Fibroblast of lung (primary cell): ENCODE measurements at places on chromosomes 2 and 18.

DNA sequence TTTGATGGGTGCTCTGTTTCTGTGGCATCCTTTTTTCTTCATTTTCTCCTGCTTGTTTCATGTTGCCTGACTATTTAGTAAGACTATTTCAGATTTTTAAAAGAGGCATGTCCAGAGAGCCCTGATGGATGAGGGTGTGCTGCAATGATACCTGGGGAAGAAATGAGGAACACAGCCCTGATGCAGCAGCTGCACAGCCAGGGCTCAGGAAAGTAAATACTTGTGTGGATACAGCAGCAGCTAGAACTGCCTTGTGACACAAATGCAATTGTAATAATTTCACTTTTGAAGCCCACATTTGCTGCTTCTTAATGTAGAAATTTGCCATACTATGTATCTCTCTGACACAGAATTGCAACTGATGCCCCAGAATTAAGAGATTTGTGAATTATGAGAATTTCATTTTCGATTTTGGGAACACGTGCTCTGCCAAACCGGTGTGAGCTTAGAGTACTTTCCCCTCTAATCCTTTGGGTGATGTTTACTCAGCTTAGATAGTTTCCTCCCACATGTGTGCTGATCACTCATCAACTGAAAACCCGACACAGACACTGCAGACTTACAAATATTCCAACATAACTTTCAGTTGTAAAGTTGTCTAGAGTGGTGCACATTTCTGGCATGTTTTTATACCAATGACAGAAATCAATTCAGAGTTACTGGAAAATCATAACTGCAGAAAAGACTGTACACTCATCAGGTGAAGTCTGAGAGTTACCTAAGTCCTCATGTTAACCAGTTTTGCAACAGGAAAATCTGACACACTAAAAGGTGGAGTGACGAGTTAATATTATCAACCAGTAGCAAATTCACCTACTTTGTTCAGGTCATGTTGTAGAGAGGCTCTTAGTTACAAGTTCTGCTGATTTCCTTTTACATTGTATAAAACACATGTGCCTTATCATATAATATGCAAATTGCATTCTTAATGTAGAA is 383.4 kb downstream of the CBLN2 start:
- DNase-seq: no peak

GRCh38 chr2:53033411-53033810 is 734.2 kb upstream of the CHAC2 start:
- peak; percentile 20 for DNase-seq

GRCh38 chr2:20647738-20648137 is 3.2 kb downstream of the HS1BP3 start:
- DNase-seq: no peak

DNA sequence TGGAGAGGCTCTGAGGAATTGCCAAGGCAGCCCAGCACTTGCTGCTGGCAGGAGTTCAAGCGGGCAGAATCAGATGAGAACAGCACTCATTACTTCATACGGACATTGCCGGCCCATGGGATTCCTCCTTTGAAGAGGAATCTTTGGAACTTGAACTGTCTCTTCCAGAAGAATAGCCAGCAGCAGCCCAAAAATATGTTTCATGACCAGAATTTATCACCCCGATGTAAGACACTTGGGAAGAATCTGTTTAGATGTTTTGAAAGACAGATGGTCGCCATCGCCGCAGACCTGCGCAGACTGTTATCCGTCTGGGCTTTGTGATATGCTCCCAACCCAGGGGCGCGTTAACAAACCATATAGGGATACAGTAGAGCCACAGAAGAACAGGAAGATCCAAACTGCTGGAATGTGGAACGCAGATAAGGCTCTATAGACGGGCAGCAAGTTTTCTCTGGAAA is 3.7 kb upstream of the ADI1 start:
- peak; percentile 61 for DNase-seq

GRCh38 chr2:231323316-231323715 is 72.2 kb upstream of the B3GNT7 start:
- DNase-seq: no peak

GRCh38 chr2:9771481-9772017 is 71.7 kb upstream of the TAF1B start:
- peak; percentile 83 for DNase-seq

- DNase-seq: no peak
Observed at GRCh38 chr18:56358608-56359280, 279.6 kb downstream of the TXNL1 start.

- DNase-seq: peak; percentile 61
Observed at GRCh38 chr18:12659904-12660605, 2.1 kb upstream of the SPIRE1 start.

- DNase-seq: no peak
Observed at GRCh38 chr2:20351555-20352229, 1.0 kb upstream of the PUM2 start.

GRCh38 chr18:9587924-9588323 is 26.4 kb downstream of the PPP4R1 start:
- no peak for DNase-seq

DNA sequence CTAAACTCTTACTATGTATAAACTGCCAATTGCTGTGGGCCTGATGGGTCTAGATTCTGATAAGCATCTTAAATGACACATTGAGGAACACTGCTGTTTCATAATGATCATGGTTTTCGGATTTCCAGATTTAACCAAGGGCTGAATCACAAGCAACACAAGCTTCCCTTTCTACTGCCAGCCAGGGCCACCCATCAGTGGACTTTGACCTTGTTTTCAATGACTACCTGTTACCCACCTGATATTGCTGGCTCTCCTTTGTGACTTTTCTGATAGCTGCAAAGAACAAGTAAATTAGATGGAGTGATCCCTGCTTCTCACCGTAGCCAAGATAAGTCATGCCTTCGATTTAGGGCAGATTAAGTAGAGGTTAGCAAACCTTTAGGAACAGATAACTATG is 259.0 kb downstream of the PAX3 start:
- no peak for DNase-seq

DNA sequence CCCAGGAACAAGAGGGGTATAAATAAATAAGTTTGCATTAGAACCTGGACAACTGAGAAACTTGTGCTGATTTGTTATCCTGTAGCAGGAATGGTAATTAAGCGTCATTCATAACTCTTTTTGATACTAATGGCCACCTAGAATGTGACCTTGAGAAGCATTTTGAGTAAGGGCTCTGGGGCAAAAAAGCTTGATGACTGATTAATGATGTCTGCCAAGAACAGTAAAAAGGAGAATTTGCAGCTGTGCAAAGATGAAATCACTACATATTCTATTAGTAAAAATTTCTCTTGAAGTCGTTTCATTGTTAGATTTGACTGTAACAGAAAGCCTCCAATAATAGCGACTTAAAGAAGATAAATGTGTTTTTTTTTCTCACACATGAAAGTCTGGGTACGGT is 157.7 kb downstream of the PRKCE start:
- DNase-seq: no peak

- no peak for DNase-seq
Observed at GRCh38 chr18:41751161-41751560, 203.9 kb upstream of the PIK3C3 start.

DNA sequence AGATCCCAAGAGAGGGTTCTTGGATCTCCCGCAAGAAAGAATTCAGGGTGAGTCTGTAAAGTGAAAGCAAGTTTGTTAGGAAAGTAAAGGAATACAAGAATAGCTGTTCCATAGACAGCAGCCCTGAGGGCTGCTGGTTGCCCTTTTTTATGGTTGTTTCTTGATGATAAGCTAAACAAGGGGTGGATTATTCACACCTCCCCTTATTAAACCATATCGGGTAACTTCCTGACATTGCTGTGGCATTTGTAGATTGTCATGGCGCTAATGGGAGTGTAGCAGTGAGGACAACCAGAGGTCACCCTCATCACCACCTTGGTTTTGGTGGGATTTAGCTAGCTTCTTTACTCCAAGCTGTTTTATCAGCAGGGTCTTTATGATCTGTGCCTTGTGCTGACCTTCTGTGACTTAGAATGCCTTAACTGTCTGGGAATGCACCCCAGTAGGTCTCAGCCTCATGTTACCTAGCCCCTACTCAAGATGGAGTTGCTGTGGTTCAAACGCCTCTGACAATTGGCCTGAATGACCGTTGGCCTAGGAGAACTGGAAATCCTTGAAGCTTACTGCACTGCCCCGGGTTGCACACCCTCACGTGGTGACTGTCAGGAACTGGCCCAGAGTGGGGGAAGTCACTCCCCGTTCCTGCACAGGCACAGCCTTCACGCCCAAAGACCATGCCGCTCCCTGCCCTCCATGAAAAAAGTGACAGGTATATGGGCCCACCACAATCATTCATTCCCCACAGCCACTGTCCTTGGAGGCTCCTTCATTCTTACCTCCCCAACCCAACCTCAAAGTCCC is 136.9 kb downstream of the SEPTIN10 start:
- DNase-seq: no peak

DNA sequence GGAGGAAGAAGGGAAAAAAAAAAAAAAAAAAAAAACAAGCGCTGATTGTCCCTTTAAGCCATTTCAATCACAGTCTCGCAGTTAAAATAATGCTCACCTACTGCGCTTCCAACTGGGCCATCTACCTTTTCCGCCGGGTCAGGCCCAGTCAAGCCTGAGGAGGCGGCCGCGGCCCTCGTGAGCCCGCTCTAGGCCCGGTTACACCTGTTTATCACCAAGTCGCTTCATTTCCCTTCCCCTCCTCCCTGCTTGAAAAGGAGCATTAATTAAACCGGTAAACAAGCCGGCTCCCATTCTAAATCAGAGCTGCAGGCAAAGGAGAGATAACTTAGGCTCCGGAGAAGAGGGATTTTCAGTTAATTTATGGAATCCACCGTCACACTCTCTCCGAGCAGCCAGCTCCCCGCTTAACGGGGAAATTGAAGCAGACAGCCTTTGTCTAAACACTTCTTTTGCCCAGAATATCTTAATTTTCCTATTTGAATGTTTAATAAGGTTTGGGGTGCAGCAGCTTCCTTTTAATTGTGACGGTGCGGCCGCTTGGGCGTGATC is 140.1 kb upstream of the SIX3 start:
- DNase-seq: no peak

GRCh38 chr2:25286723-25287483 is 54.8 kb downstream of the DNMT3A start:
- no peak for DNase-seq

DNA sequence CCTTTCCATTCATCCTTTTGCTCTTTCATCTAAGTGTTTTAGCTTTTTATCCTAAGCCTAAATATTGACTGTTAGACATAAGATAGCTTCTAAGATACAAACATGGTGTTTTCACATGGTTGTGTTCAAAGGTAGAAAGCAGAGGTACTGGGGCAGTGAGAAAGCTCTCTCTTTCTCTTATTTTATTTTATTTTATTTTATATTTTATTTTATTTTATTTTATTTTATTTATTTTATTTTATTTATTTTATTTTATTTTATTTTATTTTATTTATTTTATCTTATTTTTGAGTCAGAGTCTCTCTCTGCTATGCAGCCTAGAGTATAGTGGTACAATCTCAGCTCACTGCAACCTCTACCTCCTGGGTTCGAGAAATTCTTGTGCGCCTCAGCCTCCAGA is 287.2 kb downstream of the IKZF2 start:
- no peak for DNase-seq

GRCh38 chr2:54239427-54239826 is 16.6 kb downstream of the TSPYL6 start:
- peak; percentile 95 for DNase-seq

DNA sequence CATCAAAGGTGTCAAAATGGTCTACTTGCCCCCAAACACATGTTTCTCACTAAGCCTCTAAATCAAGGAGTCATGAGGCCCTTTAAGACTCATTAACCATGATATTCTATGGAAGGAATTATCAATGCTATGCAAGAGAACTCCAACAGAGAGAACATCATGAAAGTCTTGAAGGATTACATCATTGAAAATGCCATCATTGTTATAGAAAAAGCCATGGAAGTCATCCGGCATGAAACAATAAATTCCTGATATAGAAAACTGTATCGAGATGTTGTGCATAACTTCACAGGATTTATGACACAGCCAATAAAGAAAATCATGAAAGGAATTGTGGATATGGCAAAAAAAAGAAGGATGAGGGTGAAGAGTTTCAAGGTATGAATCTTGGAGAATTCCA is 1363.6 kb upstream of the CDH2 start:
- DNase-seq: no peak

GRCh38 chr2:48753228-48753627 is 2.3 kb downstream of the LHCGR start:
- no peak for DNase-seq

DNA sequence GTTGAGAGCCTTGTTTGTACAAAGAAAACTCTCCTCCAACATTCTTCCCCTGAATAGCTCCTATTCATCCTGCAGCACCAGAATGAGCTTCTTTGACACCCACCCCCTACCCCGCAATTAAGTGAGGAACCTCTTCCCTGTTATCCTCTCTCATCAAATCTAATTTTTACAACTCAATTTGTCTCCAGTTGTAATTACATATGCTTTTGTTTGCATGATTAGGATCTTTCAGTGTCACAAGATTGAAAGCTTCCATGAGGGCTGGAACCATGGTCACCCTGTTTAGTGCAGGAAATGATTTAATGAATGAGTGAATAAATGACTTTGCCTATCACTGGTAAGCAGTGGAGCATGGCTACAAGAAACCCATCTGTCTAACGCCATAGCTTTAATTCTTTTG is 334.6 kb upstream of the KLHL29 start:
- DNase-seq: no peak

DNA sequence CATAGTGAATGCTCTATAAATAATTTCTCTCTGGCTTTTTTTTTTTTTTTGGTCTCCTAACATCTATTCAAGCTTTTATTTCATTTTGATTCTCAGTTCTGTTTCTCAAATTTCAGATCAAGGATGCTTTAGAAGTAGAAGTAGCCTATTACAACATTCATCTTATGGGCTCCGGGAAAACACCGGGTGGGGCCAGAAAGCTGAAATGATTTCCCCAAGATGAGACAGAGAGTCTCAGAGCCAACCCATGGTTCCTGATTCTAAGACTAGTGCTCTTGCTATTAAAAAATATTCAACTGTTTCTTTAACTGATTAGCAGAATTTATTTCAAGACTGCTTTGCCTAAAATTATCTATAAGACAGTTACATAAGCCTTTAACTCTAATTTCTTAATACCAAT is 147.2 kb upstream of the CCDC68 start:
- no peak for DNase-seq

- DNase-seq: peak; percentile 10
Observed at GRCh38 chr2:168926621-168927386, 25.7 kb downstream of the G6PC2 start.

GRCh38 chr2:16227811-16228462 is 287.6 kb downstream of the MYCN start:
- DNase-seq: no peak

- DNase-seq: no peak
Observed at GRCh38 chr2:205273627-205274026, 408.7 kb upstream of the NRP2 start.

DNA sequence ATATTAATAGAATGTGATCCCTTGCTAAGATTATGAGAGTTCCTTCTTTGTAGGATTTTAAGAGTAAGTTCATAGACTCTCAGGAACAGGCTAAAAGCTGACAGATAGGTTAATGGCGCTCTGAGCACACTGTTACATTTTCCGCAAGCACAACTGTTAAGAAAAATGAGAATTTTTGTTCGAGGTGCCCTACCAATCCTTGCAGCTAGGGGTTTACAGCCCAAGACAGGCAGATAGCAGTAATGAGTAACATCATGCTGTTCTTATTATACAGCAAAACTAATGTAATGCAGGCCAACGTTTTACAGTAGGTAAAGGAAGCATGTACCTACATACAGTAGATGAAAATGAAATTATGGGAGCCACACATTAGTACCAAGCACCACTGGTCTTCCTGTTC is 11.2 kb upstream of the BOD1L2 start:
- no peak for DNase-seq
